Ascending aorta (tissue), 2 donors: ENCODE measurements at places on chromosomes 4 and X.

DNA sequence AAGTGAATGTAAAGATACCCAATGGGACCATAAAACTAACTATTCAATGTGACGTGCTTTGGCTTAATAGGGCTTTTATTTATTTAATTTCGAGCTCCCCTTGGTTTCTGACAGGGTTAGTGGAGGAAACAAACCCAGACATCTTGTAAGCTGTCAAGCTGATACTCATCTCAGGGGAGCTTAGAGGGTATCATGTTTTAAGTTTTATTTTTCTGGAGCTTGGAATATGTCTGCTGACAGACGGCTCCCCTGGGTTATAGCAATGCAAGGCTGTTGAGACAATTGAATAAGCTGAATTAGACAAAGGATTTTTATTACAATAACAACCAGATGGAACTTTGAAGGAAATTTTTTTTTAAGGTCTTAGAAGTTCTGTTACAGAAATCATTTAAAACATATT lies 456.5 kb downstream of the IL1RAPL1 start:
- DNase-seq = no peak

- DNase-seq = no peak
These were observed 115.0 kb upstream of the KCNIP4 start for GRCh38 chr4:22063613-22064012.

DNA sequence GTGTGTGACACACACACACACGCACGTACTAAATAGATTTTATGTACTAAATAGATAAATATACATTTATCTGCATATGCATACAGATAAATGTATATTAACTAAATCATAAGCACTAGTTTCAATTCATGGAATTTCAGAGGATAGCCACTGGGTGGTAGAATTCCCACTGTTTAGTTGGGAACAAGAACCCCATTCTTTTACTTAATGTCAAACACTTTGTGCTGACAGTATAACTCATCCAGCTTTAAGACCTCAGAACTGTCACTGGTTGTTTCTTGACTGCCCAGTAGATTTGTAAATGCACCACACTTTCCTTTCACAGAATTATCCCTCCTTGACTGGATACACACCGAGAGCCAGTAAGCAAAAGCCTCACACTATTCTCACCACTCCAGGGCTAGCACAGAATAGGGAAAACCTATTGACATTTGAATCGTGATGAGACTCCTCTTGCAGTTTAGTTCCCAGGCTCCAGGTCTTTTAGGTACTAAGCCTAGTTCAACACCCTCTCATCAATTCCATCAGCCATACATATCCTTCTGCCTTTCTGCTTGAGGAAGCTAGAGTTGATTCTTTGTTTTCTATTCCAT lies 32.4 kb downstream of the PPARGC1A start:
- no peak for DNase-seq

- DNase-seq = no peak
These were observed 114.2 kb downstream of the NWD2 start for GRCh38 chr4:37358748-37359147.

GRCh38 chrX:20545538-20545937 lies 278.8 kb upstream of the RPS6KA3 start:
- DNase-seq = no peak

GRCh38 chrX:65667503-65668376 lies at the start of gene MSN:
Gene MSN (plus strand): TSS chrX:65667654. CDS start chrX:65667842, 188 bp downstream.
- DNase-seq = no peak

DNA sequence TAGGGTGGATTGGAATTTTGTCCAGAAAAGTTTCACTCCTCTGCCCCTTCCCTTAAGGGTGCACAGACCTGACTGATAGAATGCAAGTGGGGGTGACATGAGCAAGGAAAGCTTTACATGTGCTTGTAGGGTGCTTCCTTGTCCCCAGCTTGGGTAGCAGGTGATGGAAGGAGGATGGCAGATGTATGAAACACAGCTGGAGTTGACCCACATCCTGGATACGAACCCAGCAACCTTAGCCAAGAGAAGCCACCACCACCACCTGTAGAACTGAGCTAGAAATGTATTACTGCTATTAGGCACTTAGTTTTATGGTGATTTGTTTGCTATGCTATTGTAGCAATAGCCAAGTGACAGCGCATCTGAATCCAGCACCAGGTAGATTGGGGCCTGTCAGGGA lies 227.4 kb downstream of the HS3ST1 start:
- no peak for DNase-seq

- no peak for DNase-seq
These were observed 502.5 kb downstream of the SPRY1 start for GRCh38 chr4:123898946-123899666.

GRCh38 chrX:103503163-103503852 lies 16.0 kb downstream of the RAB40A start:
- DNase-seq = no peak

DNA sequence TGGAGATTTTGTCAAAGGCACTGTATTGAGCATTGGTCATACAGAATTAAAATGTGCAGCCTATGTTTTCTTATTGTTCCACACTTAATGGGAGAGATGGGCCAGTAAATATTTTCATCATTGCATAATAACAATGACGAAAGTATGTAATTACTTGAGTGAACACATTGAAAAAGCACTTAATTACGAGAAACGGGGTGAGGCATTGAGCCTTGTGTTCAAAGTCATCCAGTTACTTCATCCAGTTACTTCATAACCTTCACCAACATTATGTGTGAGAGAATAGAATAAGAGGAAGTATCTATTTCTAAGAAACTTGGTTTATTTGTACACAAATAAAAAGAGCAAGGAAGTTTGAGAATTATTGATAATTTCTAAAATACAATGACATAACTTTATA lies 1427.0 kb downstream of the ADGRL3 start:
- no peak for DNase-seq

DNA sequence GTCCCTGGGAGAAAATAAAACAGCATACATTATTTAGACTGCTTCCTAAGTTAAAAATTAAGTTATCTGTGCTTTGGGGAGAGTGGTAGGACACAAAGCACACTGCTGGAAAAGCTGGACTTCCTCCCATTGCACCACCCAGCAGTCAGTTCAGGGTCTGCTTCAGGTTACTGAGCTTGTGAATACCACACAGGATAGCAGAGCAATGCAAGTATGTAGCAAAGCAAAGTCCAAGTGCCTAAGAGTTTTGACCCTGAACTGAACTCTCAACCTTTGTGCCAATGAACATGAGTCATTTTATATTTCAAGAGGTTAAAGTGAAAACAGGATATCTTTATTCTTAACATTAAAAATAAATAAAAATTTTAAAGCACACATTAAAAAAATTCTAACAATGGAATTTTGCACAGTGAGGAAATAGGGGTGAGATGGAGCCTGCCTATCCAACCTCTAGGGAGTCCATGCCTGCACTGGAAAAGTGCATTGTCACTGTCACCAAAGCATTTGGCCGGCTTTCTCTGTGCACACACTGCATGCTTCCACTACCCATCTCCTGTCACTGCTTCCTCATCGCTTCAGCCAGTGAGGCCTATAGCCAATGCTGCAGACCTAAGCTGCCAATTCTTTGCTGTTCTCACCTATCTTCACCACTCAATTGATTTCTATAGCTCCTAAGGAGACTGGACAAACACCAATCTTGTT lies 50.9 kb downstream of the ABCG2 start:
- no peak for DNase-seq

- DNase-seq = no peak
These were observed 206.8 kb downstream of the CHRDL1 start for GRCh38 chrX:110588853-110589252.

GRCh38 chrX:42462917-42463316 lies 315.0 kb downstream of the PPP1R2C start:
- no peak for DNase-seq
